ENCODE measurements at places on chromosomes 1 and 21.

- no peak for DNase-seq
These were observed 6.6 kb downstream of the C1orf226 start for GRCh38 chr1:162388083-162388594.

DNA sequence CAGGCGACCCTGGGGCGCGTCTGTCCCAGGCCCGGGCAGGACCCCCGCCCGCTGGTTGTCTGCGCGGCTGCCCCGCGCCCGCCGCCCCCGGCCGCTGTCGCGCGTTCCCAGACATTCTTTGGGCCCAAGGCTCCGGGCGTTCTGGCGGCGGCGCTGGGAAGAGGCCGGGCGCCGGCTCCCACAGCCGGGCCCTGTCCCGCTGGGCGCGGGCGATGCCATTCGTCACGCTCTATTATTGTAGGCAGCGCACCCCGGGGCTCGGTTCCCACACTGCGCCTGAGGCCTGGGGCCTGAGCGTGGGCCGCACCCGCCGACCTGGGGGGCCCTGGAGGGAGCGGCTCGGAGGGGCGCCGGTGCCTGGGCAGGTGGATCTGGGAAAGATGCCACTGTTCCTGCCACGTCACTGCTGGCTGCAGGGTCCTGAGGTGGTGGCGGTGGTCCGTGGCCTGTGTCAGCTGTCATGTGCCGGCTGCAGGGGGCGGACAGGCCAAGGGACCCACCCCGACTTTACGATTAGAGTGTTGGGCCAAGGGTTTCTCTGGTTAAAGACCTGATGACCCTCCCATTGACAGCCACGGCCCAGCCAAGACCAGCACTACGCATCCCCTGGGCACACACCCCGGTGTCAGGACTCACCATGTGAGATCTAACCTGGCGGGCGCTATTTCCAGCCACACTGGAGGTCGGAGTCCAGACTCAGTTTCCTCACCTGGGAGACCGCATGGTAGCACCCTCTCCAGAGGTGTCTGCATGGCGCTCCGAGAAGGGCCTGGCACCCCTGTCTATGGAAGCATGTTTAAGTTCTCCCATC, 55.1 kb upstream of the ADARB1 start:
- no peak for DNase-seq

GRCh38 chr1:187092104-187092503, 263.4 kb downstream of the PLA2G4A start:
- DNase-seq: no peak

GRCh38 chr1:37323486-37324377, 150.6 kb upstream of the ZC3H12A start:
- DNase-seq: no peak

GRCh38 chr1:111204201-111204982, 3.9 kb upstream of the DENND2D start:
- no peak for DNase-seq

GRCh38 chr1:178609015-178609414, 96.1 kb downstream of the TEX35 start:
- no peak for DNase-seq
